Large intestine (tissue), 12 donors: ENCODE measurements at places on chromosomes 13 and 19. TPM values are rescaled to one million over a fixed set of nuclear protein-coding genes. Genes with fewer than 3 reads are reported as not detected.

DNA sequence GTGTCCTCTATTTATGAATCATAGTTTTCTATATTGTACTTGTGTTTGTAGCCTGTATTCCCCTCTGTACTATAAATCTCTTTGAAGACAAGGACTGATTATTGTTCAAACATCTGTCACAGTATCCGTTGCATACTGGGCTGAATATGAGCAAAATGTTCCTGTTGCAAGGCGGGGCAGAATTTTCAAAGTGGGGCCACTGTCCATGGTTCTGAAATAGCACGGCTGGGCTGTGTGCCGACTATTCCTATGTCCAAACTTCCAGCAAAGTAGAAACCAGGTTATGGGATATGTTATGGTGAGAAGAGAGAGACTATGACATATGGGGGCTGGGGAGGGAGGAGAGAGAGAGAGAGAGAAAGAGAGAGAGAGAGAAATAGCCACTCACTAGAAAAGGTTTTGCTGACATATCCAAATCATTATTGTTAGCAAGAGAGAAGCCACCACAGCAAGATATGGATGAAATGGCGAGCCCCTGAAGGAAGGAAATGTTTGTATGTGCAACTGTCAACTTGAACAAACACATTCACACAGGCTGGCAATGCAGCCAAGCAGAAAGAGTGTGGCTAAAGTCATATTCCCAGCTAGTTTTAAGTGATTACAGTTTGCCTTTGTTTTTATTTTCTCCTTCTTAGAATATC, 107.0 kb upstream of the GPR12 start:
- DNase-seq = peak; percentile 17
- no peak overlapping the region for H3K27ac ChIP-seq
- H3K4me1 ChIP-seq = no peaks in the 10 kb centered on the region
- H3K36me3 ChIP-seq = no peaks in the 10 kb centered on the region
- peaks cover 3% of the 10 kb centered on the region for H3K27me3 ChIP-seq

DNA sequence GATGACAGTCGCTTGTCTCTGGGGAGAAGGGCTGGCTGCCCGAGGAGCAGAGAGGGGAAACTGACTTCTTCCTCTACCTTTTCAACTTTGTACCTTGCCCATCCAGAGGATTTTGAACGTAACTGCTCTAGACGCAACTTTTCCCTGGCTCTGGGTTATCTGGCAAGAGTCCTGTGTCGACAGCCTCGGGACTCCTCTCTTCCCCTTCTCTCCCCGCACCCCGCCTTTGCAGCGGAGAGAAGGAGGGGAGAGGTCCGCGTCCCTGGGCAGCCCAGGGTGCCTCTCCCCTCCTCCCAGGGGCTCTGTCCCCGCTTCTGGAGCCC, 574 bp downstream of the SH3GL1 start:
- no peaks in the 10 kb centered on the region for H3K27me3 ChIP-seq
- peak overlapping the region; percentile 94 for H3K4me3 ChIP-seq
- H3K27ac ChIP-seq = peak overlapping the region; percentile 91
- H3K36me3 ChIP-seq = peaks cover 21% of the 10 kb centered on the region
- H3K4me1 ChIP-seq = peaks cover 45% of the 10 kb centered on the region
- peak; percentile 81 for DNase-seq

GRCh38 chr13:72565893-72566292, 161.5 kb downstream of the MZT1 start:
- no peaks in the 10 kb centered on the region for H3K27me3 ChIP-seq
- no peak overlapping the region for H3K4me3 ChIP-seq
- H3K36me3 ChIP-seq = no peaks in the 10 kb centered on the region
- H3K27ac ChIP-seq = no peak overlapping the region
- no peaks in the 10 kb centered on the region for H3K4me1 ChIP-seq
- DNase-seq = no peak

GRCh38 chr13:76953968-76954367, 5.7 kb downstream of the ACOD1 start:
- no peak overlapping the region for H3K27ac ChIP-seq
- no peak overlapping the region for H3K4me3 ChIP-seq
- DNase-seq = no peak
- no peaks in the 10 kb centered on the region for H3K27me3 ChIP-seq
- no peaks in the 10 kb centered on the region for H3K36me3 ChIP-seq

GRCh38 chr19:15926484-15926883, 7.8 kb downstream of the CYP4F11 start:
- H3K4me3 ChIP-seq = no peak overlapping the region
- peak; percentile 11 for DNase-seq
- no peaks in the 10 kb centered on the region for H3K36me3 ChIP-seq
- H3K27ac ChIP-seq = no peak overlapping the region
- H3K27me3 ChIP-seq = peaks cover 9% of the 10 kb centered on the region

Gene PLIN4
- 1.8 TPM for polyA plus RNA-seq

Gene RFPL4AL1
- not detected for polyA plus RNA-seq
